ENCODE measurements at places on chromosomes 12 and 14.

DNA sequence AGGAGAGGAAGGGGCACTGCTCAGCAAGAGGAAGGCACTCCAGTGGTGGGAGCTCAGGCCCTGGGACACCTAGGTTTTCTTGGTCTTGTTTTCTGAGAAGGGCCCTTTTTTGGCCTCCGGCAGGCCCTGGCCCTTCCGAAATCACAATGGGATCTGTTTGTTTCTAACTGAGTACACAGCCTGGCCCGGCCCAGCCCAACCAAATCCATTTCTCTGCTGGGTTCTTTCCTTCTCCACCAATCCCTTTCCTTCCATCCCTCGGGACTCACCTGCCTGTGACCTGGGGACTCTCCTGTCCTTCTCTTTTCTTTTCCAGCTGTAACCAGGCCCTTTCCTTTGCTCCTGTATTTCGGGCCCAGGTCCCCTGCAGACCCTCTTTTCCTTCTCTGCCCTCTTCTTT is 18.6 kb downstream of the TEAD4 start:
- no peak for DNase-seq

- no peak for DNase-seq
Observed at GRCh38 chr12:91327131-91327530, 144.5 kb upstream of the DCN start.

GRCh38 chr14:42391146-42391834 is 784.6 kb downstream of the LRFN5 start:
- no peak for DNase-seq

GRCh38 chr14:53192052-53192760 is 39.1 kb upstream of the DDHD1 start:
- no peak for DNase-seq

All from AG09319 (cell line).